ENCODE measurements at places on chromosomes 11 and 22.
A peak's percentile ranks its signal among the peaks of the same experiment; 100 is the strongest.

- no peak for DNase-seq
Measured at GRCh38 chr22:30265131-30265720, 1.4 kb downstream of the OSM start.

DNA sequence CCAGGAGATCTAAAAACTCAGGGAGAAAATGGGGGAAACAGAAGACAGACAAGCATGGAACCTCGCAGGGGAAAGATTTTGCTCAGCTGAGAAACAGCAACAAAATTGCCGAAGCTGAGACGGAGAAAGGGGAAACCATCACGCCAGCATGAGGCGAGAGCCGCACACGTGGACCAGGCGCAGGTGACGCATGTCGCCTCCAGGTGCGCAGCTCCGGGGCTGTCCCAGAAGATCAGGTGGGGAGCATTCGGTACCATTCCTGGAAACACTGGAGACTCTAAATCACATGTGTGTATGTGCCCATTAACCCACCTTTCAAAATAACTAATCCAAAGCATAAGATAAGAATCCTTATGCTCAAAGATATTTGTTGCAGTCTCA, 121.7 kb downstream of the BRD1 start:
- DNase-seq, result no peak

DNA sequence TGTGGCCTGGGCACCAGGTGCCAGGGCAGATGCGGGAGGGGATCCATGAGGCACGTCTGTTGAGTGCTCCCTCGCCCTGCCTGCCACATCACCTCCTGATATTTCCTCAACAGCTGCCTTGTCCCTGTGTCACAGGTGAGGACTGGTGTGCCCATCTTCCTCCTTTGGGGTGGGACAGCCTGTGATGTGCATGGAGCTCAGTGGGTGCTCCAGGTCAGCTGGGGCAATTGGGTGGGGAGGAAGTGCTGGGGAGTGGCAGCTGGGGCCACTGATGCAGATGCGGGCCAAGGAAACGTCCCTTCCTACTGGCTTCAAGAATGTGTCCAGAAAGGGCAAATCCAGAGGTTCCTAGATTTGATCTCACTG, 83.6 kb downstream of the MORC2 start:
- DNase-seq, result no peak

- no peak for DNase-seq
Measured at GRCh38 chr11:44858796-44859527, 91.7 kb downstream of the TP53I11 start.

DNA sequence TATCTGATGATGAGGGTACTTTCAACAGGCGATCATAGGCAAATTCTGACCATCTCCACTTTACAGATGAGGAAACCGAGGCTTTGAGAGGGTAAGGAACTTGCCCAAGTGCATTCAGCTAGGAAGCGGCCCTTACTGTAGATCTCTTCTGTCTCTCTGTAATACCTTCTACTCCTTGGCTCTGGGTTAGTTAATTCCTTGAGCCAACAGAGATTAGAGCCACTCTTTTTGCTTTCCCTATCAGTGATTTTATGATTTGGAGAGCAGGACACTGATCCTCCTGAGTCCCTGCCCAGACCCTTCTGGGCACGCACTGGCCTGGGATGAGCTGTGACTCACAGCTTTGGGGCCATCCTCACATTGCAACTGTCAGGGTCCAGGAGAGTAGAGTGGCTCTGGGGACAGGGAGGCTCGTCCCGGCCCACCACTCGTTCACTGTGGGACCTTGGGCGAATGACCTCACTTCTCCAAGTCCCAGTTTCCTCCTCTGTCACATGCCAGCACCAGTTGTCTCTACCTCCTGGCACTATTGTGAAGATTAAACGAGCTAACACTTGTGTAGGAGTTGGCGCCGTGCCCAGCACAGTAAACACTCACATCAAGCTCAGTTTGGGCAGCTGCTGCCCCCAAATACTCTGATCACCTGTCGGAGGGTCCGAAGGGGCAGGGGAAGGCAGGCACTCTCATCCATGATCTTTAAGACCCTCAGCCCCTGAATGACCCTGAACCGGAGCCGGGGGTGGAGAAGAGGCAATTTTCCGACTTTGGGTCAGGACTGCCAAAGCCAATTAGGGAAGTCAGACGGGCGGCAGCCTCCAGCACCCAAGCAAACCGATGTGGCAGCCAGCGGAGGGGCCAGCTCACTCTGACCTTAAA, 235.0 kb downstream of the MIAT start:
- peak; percentile 88 for DNase-seq
